ENCODE measurements at places on chromosomes 5 and 9. TPM values are rescaled to one million over a fixed set of nuclear protein-coding genes. Genes with fewer than 3 reads are reported as not detected.

The MCTP1 gene
- not detected for total RNA-seq

The SCGB3A1 gene
- total RNA-seq = not detected

The CCDC183 gene
- total RNA-seq = not detected

The PCDHGC5 gene
- not detected for total RNA-seq

The SMIM33 gene
- total RNA-seq = 0.23 TPM

The WDR31 gene
- 2.1 TPM for total RNA-seq

GRCh38 chr9:90854637-90855175, 53.1 kb downstream of the SYK start:
- no peak overlapping the region for H3K27ac ChIP-seq
- H3K4me1 ChIP-seq = peaks cover 6% of the 10 kb centered on the region

DNA sequence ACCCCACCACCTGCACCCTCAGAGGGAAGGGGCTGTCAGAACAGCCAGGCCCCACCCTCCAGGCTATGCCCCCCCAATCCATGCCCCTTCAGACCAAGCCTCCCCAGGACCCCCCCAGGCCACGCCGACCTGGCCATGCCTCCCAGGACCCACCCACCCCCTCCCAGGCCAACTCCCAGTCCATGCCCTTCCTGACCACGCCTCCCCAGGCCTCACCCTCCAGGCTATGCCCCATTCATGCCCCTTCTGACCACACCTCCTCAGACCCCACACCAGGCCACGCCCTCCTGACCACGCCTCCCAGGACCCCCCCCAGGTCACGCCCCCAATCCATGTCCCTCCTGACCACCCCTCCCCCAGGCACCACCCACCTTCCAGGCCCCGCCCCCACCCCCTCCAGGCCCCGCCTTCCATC, 27.6 kb downstream of the TPPP start:
- peaks cover 10% of the 10 kb centered on the region for H3K36me3 ChIP-seq
- no peaks in the 10 kb centered on the region for H3K4me1 ChIP-seq
- H3K27ac ChIP-seq = no peak overlapping the region
- no peaks in the 10 kb centered on the region for H3K27me3 ChIP-seq
- DNase-seq = no peak

DNA sequence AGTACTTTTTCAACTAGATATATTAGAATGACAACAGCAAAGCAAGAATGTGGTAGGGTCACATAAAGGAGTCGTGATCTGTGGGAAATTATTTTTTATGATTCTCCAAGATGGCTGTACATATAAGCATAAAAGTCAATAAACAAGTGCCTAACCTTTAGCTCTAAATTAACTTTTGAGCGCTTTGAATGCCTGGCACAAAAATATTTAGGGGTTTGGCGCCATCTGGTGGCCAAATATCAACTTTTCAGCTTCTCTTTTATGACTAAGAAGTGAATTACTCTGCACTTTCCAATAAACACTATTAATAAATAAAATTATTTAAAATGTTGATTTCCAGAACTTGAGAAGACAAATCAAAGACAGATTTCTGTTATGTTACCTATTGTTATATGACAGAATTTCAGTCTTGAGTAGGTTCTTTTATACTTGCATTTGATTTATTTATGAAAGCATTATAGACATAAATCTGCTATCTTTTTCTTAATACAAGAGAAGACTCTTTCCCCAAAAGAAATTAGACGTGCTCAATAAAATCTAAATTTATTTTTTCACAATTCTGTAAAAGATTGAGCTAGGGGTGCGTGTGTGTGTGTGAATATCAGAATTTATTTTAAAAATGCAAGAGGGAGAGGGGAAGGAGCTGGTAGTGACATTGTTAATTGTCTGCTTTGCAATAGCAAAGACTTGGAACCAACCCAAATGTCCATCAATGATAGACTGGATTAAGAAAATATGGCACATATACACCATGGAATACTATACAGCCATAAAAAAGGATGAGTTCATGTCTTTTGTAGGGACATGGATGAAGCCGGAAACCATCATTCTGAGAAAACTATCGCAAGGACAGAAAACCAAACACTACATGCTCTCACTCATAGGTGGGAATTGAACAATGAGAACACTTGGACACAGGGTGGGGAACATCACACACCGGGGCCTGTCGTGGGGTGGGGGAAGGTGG, 36.7 kb upstream of the ARRDC3 start:
- peak; percentile 43 for DNase-seq
- peaks cover 11% of the 10 kb centered on the region for H3K4me1 ChIP-seq
- H3K27me3 ChIP-seq = peaks cover 2% of the 10 kb centered on the region
- H3K27ac ChIP-seq = no peak overlapping the region
- no peak overlapping the region for H3K4me3 ChIP-seq

GRCh38 chr9:118028225-118028624, 324.0 kb downstream of the TLR4 start:
- H3K36me3 ChIP-seq = no peaks in the 10 kb centered on the region
- no peak overlapping the region for H3K27ac ChIP-seq
- no peak overlapping the region for H3K4me3 ChIP-seq
- no peak for DNase-seq

GRCh38 chr5:79811904-79812303, 122.3 kb downstream of the CMYA5 start:
- no peaks in the 10 kb centered on the region for H3K36me3 ChIP-seq
- no peak overlapping the region for H3K4me3 ChIP-seq
- no peak for DNase-seq
- peaks cover 13% of the 10 kb centered on the region for H3K27me3 ChIP-seq
- H3K4me1 ChIP-seq = no peaks in the 10 kb centered on the region

DNA sequence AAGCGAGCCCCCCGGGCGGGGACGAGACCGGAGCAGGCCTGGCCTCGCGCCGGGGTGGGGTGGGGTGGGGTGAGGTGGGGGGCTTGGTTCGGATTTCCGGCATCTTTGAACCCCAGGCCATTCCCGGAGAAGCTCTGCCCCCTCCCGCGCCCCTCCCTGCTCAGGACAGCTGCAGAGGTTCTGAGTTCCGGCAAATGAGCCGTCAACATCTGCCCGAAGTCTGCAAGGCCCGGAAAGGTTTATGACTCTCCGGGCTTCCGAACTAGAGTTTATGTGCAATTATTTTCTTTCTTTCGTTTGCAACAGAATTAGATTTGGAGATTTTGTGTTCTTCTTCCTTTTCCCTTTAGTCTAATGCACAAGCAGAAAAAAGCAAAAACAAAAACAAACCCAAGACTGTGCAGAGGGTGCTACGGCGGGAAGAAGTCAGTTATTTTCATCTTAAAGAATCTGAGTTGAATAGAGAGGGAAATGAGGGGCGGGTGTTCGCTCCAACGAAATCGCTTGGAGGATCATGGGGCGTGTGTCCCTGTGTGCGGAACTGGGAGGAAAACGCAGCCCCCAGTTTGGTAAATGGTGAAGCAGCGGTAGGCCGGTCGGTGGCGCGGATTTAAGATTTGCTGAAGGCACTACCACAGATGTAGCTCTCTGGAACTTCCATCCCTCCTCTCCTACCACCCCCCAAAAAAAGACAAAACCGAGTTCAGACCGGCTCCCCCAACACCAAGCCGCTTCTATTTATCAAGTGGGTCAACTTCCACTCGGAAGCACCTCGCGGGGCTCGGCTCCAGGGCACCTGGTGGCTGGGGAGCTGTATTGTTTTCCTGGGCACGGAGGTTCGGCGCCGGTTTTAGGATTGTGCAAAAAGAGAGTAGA, 4.8 kb downstream of the LHX2 start:
- H3K4me1 ChIP-seq = peaks cover 3% of the 10 kb centered on the region
- H3K27ac ChIP-seq = peak overlapping the region; percentile 57
- H3K4me3 ChIP-seq = no peak overlapping the region
- H3K27me3 ChIP-seq = peaks cover 67% of the 10 kb centered on the region
- H3K36me3 ChIP-seq = no peaks in the 10 kb centered on the region

GRCh38 chr5:149278451-149279210, 7.0 kb downstream of the AFAP1L1 start:
- no peak overlapping the region for H3K27ac ChIP-seq
- no peak overlapping the region for H3K4me3 ChIP-seq
- H3K36me3 ChIP-seq = no peaks in the 10 kb centered on the region

DNA sequence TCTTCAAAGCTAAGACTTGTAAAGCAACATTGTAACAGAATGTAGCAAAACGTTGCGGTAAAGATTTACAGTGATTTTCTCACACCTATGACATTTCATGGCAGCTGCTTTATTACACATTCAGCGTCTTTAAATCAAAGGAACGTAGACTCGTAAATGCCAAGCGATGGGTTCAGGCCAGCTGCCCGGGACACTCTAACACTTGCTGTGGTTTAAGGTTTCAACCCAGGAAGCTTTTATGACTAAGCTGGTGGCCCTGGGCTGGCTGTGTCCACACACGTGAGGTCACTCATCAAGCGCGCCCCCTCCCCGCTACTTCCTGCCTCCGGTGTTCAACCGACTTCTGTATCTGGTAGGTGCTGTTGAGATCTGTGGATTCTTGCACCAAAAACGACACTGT, 2.5 kb downstream of the SLC6A18 start:
- H3K4me1 ChIP-seq = no peaks in the 10 kb centered on the region
- peaks cover 14% of the 10 kb centered on the region for H3K27me3 ChIP-seq
- no peaks in the 10 kb centered on the region for H3K36me3 ChIP-seq
- no peak for DNase-seq

- peaks cover 44% of the 10 kb centered on the region for H3K36me3 ChIP-seq
- no peaks in the 10 kb centered on the region for H3K27me3 ChIP-seq
- H3K27ac ChIP-seq = no peak overlapping the region
These were observed 128.1 kb downstream of the STARD4 start for GRCh38 chr5:111384220-111384619.

DNA sequence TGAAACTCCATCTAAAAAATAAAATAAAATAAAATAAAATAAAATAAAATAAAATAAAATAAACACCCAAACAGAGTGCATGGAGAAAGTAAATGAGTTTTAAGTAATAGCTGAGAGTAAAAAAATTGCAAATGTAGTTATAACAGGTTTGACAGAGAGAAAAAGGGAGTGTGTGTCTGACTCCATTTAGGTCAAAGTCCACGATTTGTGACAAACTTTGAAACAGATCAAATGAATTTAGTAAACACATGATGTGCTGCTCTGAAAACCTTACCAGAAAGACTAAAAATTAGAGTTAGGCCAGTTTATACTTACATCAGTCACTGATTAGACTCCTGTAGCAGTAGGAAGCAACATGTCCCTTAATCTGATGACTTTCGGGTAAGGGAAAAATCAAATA, 346.6 kb downstream of the PARP8 start:
- no peaks in the 10 kb centered on the region for H3K36me3 ChIP-seq
- H3K27ac ChIP-seq = no peak overlapping the region
- no peak for DNase-seq
- H3K4me3 ChIP-seq = no peak overlapping the region
- H3K4me1 ChIP-seq = no peaks in the 10 kb centered on the region

DNA sequence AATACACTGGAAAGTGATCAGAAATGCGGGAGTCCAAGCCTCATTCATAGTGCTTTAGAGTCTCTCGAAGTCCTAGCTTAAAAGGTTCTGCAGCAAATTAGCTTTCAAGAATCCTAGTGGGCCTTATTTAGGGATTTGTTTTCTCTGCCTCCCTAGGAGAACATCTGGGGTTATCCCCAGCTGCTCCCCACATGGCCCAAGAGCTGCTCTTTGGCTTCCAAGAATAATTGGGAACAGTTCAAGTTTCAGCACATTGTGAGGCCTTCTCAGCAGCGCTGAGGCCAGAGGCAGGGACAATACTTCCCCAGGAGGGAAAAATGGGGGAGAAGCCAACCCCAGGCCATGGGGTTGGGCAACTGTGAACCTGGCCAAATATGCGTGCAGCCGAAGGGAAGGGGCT, 108.7 kb downstream of the LIFR start:
- H3K36me3 ChIP-seq = no peaks in the 10 kb centered on the region
- DNase-seq = no peak
- no peak overlapping the region for H3K4me3 ChIP-seq
- no peak overlapping the region for H3K27ac ChIP-seq
- H3K4me1 ChIP-seq = peaks cover 7% of the 10 kb centered on the region

DNA sequence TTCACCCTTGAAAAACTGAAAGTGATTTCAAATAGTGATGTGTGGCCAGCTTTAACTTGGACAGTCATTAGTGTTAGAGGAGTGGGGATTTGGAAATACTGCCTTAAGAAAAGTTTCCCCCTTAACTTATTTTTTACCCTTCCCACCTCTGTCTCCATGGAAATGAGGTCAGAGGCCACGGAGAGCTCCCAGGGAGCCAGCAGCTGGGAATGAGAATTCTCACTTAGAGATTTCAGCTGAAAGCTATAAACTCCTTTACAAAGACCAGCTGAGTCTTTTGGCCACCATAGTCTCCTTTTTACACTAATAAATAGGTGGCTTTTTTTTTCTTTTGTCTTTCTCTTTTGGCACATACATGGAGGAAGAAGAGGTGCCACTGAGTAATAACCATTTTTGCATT, 45.7 kb upstream of the PIK3R1 start:
- peaks cover 3% of the 10 kb centered on the region for H3K4me1 ChIP-seq
- peaks cover 7% of the 10 kb centered on the region for H3K27me3 ChIP-seq
- H3K36me3 ChIP-seq = no peaks in the 10 kb centered on the region
- no peak for DNase-seq

- H3K36me3 ChIP-seq = no peaks in the 10 kb centered on the region
- no peak overlapping the region for H3K27ac ChIP-seq
- peaks cover 2% of the 10 kb centered on the region for H3K4me1 ChIP-seq
- no peak overlapping the region for H3K4me3 ChIP-seq
These were observed 248.1 kb upstream of the NREP start for GRCh38 chr5:112004867-112005622.

DNA sequence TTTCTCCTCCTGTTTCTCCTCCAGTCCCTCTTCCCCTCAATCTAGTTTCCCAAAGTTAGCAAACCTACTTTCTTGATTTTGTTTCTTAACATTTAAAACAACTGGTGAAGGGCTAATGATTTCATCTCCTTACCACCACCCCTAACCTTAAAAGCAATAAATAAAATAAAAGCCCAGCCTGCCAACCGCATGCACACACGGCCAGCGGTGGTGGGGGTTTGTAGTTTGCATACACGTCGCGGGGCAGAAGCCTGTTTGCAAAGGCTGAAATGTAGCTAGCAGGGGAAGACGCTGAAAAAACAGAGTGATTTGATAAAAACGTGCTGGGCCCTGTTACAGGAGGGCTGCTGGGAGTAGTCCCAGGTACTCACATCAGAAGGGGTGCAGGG, 1.9 kb upstream of the DMRT2 start:
- peaks cover 17% of the 10 kb centered on the region for H3K36me3 ChIP-seq
- peaks cover 83% of the 10 kb centered on the region for H3K27me3 ChIP-seq
- peaks cover 41% of the 10 kb centered on the region for H3K4me1 ChIP-seq
- no peak for DNase-seq
- peak overlapping the region; percentile 70 for H3K4me3 ChIP-seq
- H3K27ac ChIP-seq = no peak overlapping the region

Data from activated T-helper 2 cell treated with anti-CD3 and anti-CD28 coated beads, Interferon-gamma antibody, Interleukin-2, Interleukin-4, amounts not matched to agents 10 μg/mL and 5 μg/mL and 100 μg/mL, durations not matched to agents 14 hours and 24 hours and 36 hours (primary cell).